ENCODE measurements at places on chromosomes 2 and 18.

DNA sequence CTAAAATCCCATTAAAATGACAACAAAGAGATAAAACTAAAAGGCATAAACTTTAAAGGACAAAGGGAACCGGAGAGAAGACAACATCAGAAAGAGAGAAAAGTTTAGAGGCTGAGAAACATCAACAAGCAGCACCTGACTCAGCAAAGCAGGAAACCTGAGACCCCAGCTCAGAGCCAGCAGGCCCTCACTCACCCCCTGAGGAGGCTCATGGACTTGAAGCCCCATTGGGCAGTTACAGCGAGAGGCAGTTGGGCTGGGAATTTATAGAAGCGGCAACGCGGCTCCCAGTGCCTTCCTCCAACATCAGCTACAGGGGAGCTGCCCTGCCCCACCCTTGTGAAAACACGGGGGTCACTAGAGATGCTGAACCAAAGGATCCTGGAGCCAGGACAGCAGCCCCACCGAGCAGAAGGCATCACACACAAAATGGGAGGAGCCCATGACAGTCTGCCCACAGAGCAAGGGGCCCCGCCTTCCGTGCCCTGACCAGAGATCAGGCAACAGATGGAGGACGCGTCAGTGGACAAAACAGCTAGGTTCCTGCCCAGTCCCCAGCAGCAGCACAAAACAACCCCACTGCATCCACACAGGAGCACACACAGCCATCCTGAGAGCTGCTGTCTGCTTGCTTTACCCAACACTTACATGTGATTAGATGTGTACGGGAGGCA is 52.7 kb downstream of the CMPK2 start:
- no peak for DNase-seq

- no peak for DNase-seq
Observed at GRCh38 chr2:99886418-99886817, 256.0 kb downstream of the AFF3 start.

DNA sequence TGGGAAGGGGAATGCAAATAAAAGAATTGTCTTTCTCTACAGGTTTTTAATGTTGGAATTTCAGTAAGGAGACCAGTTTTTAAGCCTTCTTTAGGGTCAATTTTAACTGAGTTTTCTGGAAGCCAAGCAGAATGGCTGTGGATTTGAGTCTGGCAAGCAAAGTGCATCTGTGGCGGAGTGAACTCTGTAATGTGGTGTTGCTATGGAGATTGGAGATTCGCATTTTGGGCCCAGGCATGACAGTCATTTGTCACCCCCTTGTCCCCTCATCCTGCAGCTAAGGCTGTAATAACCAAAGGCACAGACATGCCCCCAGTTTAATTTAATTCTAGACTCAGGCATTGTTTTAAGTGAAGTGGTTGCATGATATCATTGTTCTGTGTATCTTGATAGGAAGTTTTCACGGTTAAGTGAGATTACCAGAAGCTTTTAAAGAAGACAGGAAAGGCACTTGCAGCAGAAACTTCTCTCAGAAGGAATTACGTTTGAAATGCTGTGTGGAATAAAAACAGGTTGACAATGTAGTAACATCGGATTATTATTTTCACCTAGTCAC is 30.6 kb downstream of the ARMC9 start:
- no peak for DNase-seq

DNA sequence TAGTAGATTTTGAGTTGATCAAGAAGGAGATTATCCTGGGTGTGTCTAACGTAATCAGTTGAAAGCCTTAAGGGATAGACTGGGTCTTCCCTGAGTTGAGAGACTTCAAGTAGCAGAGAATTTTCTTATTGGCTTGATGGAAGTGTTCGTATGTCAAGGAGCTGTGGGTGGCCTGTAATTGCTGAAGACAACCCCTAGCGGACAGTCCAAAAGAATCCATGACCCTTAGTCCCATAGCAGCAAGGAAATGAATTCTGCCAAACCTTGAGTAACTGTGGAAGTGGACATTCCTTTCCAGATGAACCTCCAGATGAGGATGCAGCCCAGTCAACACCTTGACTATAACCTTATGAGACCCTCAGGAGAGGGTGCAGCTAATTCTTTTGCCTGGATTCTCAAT is 786.3 kb downstream of the SOCS6 start:
- DNase-seq = no peak

GRCh38 chr2:218187296-218188015 is 20.7 kb upstream of the CXCR1 start:
- DNase-seq = no peak

DNA sequence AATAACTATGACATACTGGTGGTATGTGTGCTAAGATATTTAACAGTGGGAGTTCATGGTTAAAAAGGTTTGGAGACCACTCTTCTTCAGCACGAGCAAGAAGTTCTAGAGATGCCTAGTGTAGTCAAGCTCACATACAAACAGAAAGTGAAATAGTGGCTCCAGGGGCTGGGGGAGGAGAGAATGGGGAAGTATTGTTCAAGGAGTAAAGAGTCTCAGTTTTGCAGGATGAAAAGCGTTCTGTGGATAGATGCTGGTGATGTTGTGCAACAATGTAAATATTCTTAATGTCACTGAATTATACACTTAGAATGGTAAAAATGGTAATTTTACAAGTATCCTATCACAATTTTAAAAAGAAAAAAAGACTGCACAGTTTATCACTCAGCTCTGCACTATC is 29.0 kb upstream of the EPAS1 start:
- no peak for DNase-seq

GRCh38 chr2:112811276-112811831 is 25.2 kb downstream of the IL1B start:
- DNase-seq = no peak

DNA sequence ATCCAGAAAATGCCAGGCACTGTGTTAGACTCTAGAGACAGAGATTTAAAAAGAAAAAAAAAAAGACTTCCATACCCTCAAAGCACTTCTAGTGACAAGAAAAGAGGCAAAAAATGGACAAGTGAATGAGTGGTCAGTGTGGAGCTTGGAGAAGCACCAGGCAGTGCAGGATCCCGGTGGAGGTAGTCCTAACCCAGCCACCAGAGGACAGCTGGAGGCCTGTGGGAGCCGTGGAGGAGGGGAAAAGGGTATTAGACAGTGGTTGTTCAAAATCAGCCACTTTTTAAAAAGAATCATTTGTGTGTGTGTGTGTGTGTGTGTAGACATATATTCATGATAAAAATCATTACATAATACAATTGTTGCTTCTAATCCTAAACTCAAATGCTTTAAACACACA is 32.8 kb upstream of the EPAS1 start:
- no peak for DNase-seq

GRCh38 chr2:82795446-82795845 is 1663.6 kb downstream of the SUCLG1 start:
- DNase-seq = no peak

DNA sequence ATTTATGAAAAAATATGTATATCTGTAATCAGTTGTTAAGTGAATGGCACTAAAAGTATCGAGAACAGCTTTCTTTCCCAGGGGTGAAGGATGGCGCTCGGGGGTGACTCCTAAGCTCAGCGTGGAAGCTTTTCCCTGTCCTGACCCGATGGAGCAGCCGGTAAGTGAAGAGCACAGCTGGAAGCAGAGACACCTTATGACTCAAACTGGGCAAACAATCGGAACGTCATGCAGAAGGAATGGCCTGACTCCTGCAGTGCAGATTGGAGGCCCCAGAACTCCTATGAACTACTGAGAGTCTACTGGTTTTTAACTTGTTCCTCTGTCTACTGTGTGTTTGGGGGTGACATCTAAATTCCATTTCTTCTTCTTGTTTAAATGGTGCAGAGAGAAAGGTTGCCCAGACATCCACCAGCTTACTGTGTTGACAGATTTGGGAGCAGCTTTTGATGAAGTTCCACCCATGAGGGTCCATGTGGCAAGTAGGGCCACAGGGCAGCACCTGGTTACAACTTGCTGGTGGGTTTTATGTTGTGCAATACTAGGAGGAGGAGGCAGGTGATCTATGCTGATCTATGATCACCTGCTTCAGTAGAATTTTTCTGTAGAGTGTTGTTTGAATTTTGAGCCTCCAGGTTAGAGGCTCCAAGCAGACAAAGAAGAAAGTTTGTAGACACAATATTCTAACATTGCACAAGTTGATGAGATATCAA is 52.8 kb upstream of the TMEM182 start:
- no peak for DNase-seq

GRCh38 chr2:43018179-43019024 is 208.0 kb downstream of the ZFP36L2 start:
- DNase-seq = no peak

DNA sequence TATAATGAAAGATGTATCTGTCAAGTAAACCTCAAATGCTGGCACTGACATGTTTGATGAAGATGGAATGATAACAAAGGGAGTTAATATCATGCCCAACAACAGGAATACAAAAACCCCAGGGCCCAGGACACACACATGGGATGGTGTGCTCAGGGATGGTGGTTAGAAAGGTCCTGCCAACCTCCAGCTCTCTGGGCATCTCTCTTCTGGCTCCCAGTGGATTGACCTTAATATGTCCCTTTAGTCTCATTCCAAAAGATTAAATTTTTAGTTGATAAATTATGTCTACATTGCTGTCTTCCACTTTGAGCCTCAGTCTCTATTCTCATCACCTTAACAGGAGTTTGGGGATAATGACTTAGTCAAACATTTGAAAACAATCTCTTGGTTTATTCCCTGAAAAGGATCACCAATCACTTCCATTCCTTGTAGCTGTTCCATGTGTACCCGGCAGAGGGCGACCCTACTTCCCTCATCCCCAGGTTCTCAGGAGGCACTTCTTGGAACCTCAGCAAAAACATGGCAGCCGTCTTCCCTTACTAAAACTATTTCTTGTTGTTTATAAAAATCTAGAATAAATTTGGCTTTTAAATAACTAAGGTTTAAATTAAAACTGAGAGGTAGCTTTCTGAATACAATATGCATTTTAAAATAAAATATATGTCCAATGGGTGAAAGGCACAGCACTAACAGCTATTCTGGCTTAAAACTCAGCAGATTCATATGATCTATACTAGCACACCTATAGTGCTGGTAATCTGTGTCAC is 29.6 kb downstream of the MCEE start:
- peak; percentile 22 for DNase-seq

- no peak for DNase-seq
Observed at GRCh38 chr2:142878031-142878678, 691 bp downstream of the KYNU start.

- DNase-seq = no peak
Observed at GRCh38 chr2:16138811-16139662, 198.7 kb downstream of the MYCN start.

- DNase-seq = no peak
Observed at GRCh38 chr2:57343391-57344006, 703.1 kb upstream of the VRK2 start.

DNA sequence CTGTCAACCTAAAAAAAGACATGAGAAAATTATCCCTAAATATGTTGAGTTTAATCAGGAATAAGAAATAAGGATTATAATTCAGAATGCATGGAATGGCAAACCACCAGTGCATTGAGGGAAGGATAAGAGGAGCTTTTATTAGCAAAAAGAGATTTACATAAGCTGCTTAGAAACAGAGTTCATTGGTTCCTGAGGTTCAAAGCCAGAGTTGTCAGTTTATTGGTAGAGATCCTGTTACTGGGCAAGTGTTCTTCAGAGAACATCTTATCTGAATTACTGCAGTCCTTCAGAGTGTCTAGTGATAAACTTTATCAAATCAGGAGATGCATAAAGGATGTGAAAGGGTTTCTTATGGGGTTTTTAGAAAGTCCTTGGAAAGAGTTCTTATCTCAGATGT is 76.0 kb upstream of the MEX3C start:
- no peak for DNase-seq

GRCh38 chr2:128501006-128501690 is 182.5 kb upstream of the HS6ST1 start:
- DNase-seq = no peak

DNA sequence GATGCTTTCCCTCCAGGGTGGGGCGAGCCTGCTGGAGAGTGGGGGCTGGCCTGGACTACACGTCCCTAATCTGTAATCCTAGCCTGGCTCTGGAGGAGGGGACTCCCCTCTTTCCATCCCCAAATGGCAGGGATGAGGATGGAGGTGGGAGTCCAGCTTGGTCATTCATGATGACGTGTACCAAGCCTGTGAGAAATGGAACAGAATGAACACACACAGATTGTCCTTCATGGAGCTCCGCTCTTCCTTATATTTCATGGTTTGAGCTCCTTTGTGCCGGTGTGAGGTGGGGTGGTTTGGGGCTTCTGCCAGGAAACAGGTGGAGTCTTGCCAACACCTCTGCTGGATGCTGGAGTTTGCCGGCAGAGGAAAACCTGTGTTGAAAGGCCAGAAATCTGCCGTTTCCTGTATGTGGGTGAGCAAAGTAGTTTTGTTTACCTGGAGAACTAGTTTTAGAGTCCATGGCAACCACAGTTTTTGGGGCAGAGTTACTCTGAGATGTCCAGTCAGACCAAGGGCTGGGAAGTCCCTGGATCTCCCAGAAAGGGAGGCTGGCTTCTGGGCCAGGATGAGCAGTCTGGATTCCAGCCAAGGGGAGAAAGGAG is 417.6 kb upstream of the MEX3C start:
- no peak for DNase-seq

GRCh38 chr18:13616525-13617035 is 109.8 kb downstream of the FAM210A start:
- no peak for DNase-seq

DNA sequence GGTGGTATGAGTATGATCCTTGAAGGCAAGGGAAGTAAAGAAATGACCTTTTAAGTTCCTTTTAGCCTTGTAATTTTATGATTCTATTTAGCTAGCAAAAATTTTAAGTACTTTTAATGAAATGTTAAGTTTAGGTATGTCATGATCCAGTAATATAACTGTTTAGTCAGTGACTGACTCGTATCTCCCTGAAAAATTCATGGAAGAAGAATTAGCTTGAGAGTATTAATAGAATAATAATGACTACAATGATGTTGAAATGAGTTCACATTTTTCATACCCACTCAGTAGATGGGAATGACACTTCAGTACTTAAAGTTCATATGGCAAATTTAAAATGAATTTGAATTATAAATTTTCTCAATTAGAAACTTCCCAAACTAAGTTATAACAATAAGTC is 14.6 kb downstream of the RAB3GAP1 start:
- DNase-seq = no peak

GRCh38 chr18:45270289-45270771 is 344.9 kb upstream of the SLC14A2 start:
- no peak for DNase-seq

DNA sequence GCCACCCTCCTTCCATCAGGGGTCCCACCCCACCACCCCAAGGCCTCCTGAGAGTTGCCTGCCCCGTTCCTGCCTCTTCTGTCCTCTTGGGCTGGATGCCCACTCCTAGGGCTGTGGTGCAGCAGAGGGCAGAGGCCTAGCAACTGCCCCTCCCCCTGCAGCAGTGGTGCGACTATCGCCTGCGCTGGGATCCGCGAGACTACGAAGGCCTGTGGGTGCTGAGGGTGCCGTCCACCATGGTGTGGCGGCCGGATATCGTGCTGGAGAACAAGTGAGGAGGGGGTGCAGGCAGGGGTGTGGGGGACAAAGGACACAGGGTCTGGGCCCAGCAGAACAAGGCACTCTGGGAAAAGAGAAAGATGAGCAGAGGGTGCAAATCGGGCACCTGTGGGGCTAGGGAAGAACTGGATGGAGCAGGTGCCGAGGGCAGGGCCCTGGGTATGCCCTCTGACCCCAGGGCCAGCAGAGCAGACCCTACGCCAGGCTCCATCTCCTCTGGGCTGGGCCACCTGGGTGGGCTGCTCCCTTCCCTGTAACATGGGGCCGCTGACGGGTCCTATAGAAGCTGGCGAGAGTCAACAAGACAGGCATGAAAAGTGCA is 1.0 kb downstream of the CHRNG start:
- DNase-seq = no peak
